Suprapubic skin (tissue), 4 donors: ENCODE measurements at places on chromosomes 7 and 10.

- peak overlapping the region; percentile 61 for H3K4me3 ChIP-seq
- DNase-seq: no peak
- peaks cover 28% of the 10 kb centered on the region for H3K4me1 ChIP-seq
- H3K27ac ChIP-seq: peak overlapping the region; percentile 88
Measured at GRCh38 chr7:149196705-149197171, 1.4 kb downstream of the ZNF282 start.

GRCh38 chr10:73828161-73828560 lies 16.8 kb upstream of the NDST2 start:
- H3K4me3 ChIP-seq: no peak overlapping the region
- peaks cover 42% of the 10 kb centered on the region for H3K36me3 ChIP-seq
- H3K27ac ChIP-seq: no peak overlapping the region
- DNase-seq: no peak
- H3K4me1 ChIP-seq: no peaks in the 10 kb centered on the region

DNA sequence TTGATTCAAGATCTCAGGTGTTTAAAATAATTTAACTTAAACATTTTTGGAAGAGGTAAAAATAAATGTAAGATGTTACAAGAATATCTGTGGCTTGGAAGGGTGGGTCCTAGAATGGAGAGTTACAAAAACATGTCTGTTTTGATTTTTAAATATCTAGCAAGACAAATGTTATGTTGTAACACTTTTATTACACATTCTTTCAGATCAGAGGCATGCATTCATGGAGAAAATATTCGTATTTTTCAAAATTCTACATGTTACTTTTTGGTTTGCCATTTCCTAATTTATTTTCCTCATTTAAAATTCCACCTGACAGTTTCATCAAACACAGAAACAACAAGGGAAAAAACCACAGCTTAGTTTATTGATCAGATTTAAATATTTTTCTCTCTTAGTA lies 10.0 kb downstream of the WBP1L start:
- H3K27me3 ChIP-seq: no peaks in the 10 kb centered on the region
- no peaks in the 10 kb centered on the region for H3K36me3 ChIP-seq
- no peak overlapping the region for H3K4me3 ChIP-seq
- no peak for DNase-seq

- no peaks in the 10 kb centered on the region for H3K27me3 ChIP-seq
- no peak overlapping the region for H3K27ac ChIP-seq
- H3K4me3 ChIP-seq: no peak overlapping the region
- no peak for DNase-seq
- no peaks in the 10 kb centered on the region for H3K4me1 ChIP-seq
Measured at GRCh38 chr7:120981888-120982615, 6.5 kb upstream of the CPED1 start.

DNA sequence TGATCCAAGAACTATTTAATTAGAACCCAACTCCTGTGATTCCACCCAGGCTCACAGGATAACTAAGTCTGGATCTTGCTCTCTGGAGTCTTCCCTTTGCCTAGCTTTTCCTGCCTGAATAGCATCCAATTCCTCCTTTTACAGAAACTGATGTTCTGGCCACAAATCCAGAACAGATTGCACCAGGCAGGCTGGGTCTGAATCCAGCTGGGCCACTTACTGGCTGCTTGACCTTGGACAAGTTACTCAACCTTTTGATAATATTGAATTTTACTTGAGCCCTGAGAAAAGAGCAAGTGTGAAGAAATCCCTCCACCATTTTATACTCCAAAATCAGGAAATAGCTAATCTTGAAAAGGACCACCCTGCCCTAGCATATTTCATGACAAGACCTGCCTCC lies 55.5 kb upstream of the SLC35G1 start:
- H3K27me3 ChIP-seq: no peaks in the 10 kb centered on the region
- H3K4me3 ChIP-seq: no peak overlapping the region
- no peaks in the 10 kb centered on the region for H3K36me3 ChIP-seq
- no peaks in the 10 kb centered on the region for H3K4me1 ChIP-seq
- no peak overlapping the region for H3K27ac ChIP-seq

DNA sequence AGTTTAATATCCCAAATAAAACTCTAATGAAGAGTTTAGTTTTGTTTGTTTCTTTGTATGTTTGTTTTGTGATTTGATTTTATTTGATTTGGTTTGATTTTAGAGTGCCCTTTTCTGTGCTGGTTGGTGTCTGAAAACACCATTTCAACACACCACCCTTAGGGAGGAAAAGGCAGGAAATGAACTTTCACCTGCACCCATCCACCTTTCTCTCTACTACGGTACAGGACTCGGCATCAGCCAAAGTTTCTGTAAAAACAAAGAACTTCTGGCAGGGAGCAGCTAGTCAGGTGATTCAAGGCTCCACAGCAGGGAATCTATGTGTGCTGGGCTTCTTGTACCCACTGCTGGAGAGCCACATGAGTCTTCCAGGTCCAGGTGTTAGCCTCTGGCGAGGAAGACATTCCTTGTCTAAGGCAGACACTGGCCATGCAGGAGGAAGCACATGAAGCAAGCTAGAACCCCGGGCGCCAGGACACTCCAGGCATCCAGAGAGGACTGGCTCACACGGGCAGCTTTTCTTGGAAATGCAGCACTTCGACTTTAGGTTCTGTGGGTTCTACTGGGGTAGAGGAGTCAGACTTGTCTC lies 22.1 kb upstream of the STK17A start:
- no peak overlapping the region for H3K27ac ChIP-seq
- no peaks in the 10 kb centered on the region for H3K36me3 ChIP-seq
- H3K4me1 ChIP-seq: no peaks in the 10 kb centered on the region

- no peaks in the 10 kb centered on the region for H3K4me1 ChIP-seq
- no peak for DNase-seq
- H3K36me3 ChIP-seq: no peaks in the 10 kb centered on the region
- H3K4me3 ChIP-seq: no peak overlapping the region
- H3K27me3 ChIP-seq: no peaks in the 10 kb centered on the region
Measured at GRCh38 chr7:21758286-21758685, 187.4 kb downstream of the CDCA7L start.

DNA sequence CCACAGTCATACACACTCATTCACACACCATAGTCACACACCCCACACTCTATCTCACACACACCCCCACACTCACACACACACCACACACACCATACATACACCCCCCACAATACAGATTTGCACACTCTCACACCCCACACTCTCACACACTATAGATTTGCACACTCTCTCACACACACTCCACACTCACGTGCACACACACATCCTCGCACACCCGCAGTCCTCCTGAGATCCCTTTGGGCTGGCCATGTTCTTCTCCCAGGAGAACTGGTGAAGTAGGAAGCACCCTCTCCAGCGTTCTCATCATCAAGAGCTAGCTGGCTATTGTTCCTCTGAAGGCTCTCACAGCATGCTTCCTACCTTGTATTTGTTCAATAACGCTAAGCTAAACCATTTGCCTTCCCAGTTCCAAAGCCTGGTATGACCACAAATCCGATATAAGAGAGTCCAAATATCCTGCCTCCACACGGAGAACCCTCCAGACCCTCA lies 86.2 kb downstream of the HECW1 start:
- no peak overlapping the region for H3K4me3 ChIP-seq
- H3K27ac ChIP-seq: no peak overlapping the region
- no peaks in the 10 kb centered on the region for H3K36me3 ChIP-seq
- no peaks in the 10 kb centered on the region for H3K4me1 ChIP-seq

- H3K4me3 ChIP-seq: no peak overlapping the region
- no peaks in the 10 kb centered on the region for H3K27me3 ChIP-seq
- H3K27ac ChIP-seq: no peak overlapping the region
- no peak for DNase-seq
- peaks cover 12% of the 10 kb centered on the region for H3K4me1 ChIP-seq
- H3K36me3 ChIP-seq: no peaks in the 10 kb centered on the region
Measured at GRCh38 chr10:113323985-113324384, 228.9 kb upstream of the HABP2 start.

DNA sequence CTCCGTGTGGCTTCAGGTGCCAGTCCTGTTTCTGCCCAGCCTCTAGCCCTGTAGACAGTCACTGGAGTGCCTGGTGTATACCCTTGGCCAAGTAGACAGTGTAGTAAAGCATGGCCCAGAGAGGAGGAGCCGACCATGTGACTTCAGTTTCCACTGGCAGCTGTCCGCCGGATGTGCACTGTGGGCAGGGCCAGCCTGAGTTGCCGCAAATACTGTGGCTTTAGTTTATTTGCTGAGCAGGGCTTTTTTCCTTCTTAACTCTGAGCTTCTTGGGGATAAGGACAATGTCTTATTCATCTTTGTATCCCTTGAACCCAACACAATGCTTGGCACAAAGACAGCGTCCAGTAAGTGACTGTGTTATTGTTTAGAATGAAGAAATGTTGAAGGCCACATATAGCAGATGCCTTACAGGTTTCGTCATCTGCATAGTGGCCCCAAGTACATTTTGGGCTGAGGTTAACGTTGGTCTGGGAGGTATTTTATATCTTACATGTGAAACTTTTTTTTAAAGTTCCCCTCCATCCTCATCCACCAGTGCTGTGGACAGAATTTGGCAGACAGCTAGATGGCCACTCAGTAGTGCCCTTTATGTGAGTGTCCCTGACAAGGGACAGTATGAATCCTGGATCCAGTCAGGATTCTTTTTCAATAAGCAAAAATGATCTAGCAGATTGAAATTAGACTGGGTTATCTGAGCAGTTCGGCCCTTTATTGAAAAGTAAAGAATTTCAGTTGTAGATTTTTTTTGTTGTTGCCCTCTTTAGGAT lies 40.6 kb downstream of the CYP17A1 start:
- H3K4me3 ChIP-seq: no peak overlapping the region
- H3K36me3 ChIP-seq: peaks cover 24% of the 10 kb centered on the region
- peaks cover 90% of the 10 kb centered on the region for H3K4me1 ChIP-seq
- H3K27ac ChIP-seq: peak overlapping the region; percentile 71
- DNase-seq: peak; percentile 94
- no peaks in the 10 kb centered on the region for H3K27me3 ChIP-seq

- no peak overlapping the region for H3K4me3 ChIP-seq
- peaks cover 9% of the 10 kb centered on the region for H3K4me1 ChIP-seq
- H3K27ac ChIP-seq: no peak overlapping the region
- no peak for DNase-seq
- H3K36me3 ChIP-seq: no peaks in the 10 kb centered on the region
Measured at GRCh38 chr7:44320794-44321371, 4.5 kb downstream of the CAMK2B start.
